Prostate gland (tissue), 2 donors: ENCODE measurements at places on chromosomes 4 and X. TPM values are rescaled to one million over a fixed set of nuclear protein-coding genes. Genes with fewer than 3 reads are reported as not detected.

TEX13B gene
- not detected for total RNA-seq

PCDH19 gene
- total RNA-seq, result 1.6 TPM

TMEM271 gene
- not detected for total RNA-seq

GRCh38 chr4:159368320-159368719 is 265.4 kb downstream of the RAPGEF2 start:
- no peak for DNase-seq
- no peaks in the 10 kb centered on the region for H3K4me1 ChIP-seq
- no peak overlapping the region for H3K27ac ChIP-seq

- DNase-seq, result no peak
- H3K4me3 ChIP-seq, result no peak overlapping the region
- H3K27ac ChIP-seq, result no peak overlapping the region
- no peaks in the 10 kb centered on the region for H3K4me1 ChIP-seq
Observed at GRCh38 chr4:102522031-102522440, 20.9 kb downstream of the NFKB1 start.
